ENCODE measurements at places on chromosomes 5 and 9. TPM values are rescaled to one million over a fixed set of nuclear protein-coding genes. Genes with fewer than 3 reads are reported as not detected.
A peak's percentile ranks its signal among the peaks of the same experiment; 100 is the strongest.

Gene IGFBPL1
- not detected for total RNA-seq

DNA sequence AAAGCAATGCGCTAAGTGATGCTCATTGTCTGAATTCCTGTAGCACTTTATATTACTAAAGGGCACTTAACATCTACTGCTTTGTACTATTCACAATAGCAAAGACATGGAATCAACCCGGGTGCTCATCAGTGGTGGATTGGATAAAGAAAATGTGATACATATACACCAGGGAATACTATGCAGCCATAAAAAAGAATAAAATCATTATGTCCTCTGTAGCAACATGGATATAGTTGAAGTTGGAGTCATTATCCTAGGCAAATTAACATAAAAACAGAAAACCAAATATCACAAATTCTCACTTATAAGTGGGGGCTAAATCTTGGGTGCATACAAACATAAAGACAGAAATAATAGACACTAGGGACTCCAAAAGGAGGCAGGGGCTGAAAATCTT lies 308.3 kb downstream of the TRPM3 start:
- DNase-seq = no peak

- no peak for DNase-seq
Observed at GRCh38 chr5:5351288-5351979, 71.0 kb upstream of the ICE1 start.

DNA sequence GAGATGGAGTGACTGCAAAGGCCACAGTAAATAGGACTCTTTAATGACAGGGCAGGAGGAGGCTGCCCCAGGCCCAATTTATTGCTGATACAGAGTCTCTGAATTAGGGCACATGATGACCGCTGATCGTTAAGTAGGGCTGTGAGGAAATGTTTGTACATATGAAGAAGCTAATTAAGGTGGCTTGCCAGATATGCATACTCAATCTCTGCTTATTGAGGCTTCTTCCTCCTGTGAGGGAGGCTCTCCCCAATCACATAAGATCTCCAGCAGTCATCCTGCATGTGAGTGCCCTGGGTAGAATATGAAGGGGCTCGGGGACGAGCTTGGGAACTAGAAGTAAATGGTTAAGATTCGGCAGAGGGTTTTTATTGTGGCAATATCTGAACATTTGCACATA lies 8.2 kb upstream of the CD180 start:
- DNase-seq = no peak

DNA sequence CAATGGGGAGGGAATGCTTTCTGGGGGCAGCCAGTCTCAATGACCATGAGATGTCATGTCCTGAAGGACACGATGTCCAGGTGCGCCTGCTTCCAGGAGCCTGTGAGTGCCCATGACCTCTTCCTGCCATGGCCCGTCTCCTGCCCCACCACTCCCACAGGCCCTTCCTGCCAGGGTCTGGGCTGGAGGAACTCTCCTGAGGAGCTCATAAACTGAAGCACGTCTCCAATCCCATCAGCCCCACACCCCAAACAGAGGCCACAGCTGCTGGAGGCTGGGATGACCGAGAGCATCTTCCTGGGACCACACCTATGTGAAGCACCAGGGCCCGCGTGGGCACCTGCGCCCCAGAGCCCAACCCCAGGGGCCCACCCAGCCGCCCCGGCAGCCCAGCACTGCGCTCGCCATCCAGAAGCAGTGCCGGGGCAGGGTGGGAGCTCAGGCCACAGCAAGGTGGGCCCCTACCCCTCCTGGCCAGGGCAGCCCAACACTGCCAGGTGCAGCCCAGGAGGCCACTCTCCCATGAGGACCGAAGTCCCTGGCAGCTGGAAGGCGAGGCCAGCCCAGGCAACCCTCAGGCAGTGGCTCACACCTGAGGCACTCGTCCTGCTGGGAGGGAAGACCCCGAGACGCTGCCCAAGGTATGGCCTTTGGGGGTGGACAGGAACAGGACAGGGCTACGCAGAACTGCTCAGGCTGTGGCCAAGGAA lies 53.9 kb upstream of the UBAC1 start:
- DNase-seq = no peak

DNA sequence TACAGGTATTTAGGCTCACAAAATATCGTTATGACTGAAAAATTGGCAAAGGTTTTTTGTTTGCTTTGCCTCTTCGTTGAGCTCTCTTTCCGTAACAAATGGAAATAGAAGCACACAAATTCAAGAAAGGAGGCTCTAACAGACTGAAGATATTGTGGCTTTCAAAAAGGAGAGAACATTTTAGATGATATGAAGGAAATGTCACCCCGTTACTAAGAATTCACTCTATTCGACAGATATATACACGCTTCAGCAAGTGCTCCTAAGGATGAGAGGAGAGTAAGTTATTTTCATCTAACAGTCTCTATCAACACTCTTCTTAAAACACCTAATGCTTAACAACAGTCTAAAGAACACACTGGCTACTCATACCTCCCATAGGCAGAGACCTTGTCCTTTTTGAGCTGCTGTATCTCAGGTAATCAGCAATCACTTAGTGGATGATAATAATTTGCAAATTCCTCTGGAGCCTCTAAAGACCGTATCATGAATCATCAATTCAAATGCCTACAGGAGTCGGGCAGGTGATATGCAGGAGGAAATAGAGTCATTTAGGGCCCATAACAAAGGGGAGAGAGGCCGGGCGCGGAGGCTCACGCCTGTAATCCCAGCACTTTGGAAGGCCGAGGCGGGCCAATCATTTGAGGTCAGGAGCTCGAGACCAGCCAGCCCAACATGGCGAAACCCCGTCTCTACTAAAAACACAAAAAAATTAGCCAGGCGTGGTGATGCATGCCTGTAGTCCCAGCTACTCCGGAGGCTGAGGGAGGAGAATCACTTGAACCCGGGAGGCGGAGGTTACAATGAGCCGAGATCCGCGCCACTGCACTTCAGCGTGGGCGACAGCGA lies 1.4 kb upstream of the HSDL2 start:
- DNase-seq = peak; percentile 54

GRCh38 chr5:176809544-176810080 lies 747 bp upstream of the UNC5A start:
- DNase-seq = no peak

GRCh38 chr9:77707383-77708063 lies 59.4 kb upstream of the GNA14 start:
- DNase-seq = peak; percentile 62

Gene LIFR
- 53.2 TPM for total RNA-seq

Gene PIP5K1B
- total RNA-seq = 62.8 TPM

DNA sequence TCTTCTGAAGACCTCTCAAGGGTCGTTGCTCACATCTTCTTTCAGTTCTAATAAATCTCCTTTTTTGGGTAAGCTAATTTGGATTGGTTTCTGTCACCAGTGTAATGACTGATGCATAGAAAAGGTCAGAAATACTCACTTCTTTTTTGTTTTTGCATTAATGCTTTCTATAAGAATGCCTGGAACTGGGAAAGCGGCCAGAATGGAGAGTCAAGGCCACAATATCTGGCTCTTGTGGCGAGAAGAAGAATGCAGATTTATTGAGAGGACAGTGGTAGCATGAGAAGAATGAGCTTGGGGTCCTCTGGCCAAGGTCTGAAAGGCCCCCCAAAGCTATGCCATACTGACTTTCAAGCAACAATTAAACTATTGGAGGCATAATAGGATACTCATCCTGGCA lies 88.0 kb upstream of the SLC12A2 start:
- no peak for DNase-seq

GRCh38 chr5:149781612-149782011 lies 51.5 kb downstream of the PPARGC1B start:
- no peak for DNase-seq

Gene TRIP13
- 0.48 TPM for total RNA-seq

Gene CER1
- not detected for total RNA-seq

GRCh38 chr5:171706736-171707441 lies 78.7 kb upstream of the SMIM23 start:
- DNase-seq = no peak

GRCh38 chr5:16981700-16982099 lies 45.6 kb upstream of the MYO10 start:
- no peak for DNase-seq

DNA sequence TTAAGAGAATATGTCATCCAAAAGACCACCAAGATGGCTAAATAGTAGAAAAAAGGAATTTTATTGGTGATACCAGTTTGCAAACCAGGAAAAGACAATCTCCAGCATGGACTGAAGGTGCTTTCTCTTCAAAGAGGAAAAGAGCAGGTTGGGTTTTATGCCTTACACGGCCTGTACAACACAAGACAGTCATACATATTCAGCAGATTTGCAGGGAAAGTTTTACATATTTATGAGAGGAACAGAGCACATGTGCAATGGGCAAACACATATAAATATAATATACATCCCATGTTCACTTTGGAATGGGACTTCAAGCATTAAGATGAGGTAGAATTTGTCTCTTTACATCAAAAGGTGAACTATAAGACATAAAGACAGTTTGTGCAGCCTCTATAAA lies 70.3 kb upstream of the PPP2CA start:
- no peak for DNase-seq

Gene JMY
- 9.7 TPM for total RNA-seq

DNA sequence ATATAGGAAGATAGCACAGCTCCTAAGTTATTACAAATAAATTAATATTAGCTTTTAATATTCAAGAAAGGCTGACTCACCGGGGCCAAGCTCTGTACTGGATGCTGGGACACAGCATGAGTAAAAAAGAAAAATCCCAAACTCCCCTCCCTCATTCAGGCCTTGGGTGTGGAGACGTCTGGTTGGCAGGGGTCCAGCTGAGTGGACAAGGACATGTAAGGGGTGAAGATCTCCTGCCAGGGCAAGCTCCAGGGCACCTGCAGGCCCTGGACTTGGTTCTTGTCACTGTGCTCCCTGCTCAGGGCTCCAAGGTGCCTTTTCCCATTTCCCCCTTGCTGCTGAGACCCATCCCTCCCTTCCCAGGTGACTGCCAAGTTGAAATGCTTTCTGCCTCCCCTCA lies 388.5 kb downstream of the ENC1 start:
- DNase-seq = no peak

DNA sequence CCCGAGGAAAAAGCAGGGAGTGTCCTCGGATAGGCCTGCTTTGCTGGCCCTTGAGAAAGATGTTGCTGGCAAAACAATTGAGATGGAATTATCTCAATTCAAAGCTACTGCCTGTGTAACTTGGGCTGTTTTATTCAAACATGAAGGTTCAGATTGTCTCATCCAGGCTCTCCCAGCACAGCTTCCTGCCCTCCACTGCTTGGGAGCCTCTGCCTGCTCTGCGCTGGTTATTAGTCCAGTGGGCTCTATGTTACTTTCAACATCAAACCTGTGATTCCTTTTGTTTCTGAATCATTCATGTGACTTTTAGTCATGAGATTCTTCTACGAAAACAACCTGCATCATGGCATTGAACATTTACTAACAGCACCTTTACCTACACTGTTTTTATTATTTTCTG lies 123.2 kb downstream of the SNCAIP start:
- no peak for DNase-seq

- no peak for DNase-seq
Observed at GRCh38 chr9:1920386-1920785, 94.8 kb upstream of the SMARCA2 start.

Gene DYNC2I2
- 40.0 TPM for total RNA-seq

GRCh38 chr5:29023541-29023940 lies 1985.2 kb upstream of the CDH9 start:
- no peak for DNase-seq

- no peak for DNase-seq
Observed at GRCh38 chr5:19179571-19179970, 808.4 kb downstream of the CDH18 start.

GRCh38 chr5:175306381-175306780 lies 137.6 kb downstream of the DRD1 start:
- DNase-seq = no peak

GRCh38 chr5:165405340-165405739 lies 1899.9 kb downstream of the MAT2B start:
- DNase-seq = no peak

- no peak for DNase-seq
Observed at GRCh38 chr5:5235685-5236084, 95.6 kb downstream of the ADAMTS16 start.

DNA sequence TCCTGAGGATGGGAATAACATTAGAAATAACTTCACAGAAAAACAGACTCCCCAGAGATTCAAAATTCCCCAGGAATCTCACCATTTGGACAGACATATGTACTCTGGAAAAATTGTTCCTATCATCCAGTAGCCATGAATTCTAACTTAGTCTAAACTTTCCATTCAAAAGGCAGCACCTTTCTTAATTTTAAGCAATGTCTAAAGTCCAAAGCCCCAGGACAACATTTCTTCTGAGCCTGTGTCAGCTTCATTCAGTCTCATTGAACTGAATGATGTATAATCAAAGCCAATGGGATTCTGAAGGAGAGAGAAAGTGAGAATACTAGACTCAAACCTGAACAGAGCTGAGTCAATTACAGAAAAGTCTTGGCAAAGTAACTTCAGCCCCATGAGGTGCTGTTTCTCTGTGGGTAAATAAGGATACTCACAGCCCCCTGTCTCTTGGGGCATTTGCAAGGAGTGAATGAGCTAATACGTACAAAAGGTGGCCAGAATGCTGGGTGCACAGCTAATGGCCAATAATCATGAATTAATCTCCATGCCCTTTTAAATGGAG lies 140.6 kb downstream of the SEMA5A start:
- no peak for DNase-seq

Gene FOXD4L5
- not detected for total RNA-seq

DNA sequence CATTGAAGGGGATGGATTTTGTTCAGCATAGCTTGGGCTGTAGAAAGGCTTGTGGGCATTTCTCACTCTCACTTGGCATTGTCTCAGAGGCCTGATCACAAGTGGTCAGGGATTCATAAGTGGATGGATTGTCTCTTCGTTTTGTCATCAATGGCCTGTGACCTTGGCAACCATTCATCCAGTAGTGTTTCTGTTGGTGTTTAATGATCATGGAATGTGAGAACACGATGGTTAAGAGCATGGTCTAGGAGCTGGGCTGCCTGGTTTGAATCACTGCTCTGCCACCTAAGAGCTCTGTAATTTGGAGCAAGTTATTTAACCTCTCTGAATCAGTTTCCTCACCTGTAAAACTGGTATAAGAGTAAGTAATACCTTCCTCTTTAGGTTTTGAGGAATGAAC lies 430.1 kb upstream of the MEF2C start:
- no peak for DNase-seq
